Endothelial cell (in vitro differentiated cells): ENCODE measurements at places on chromosomes 2 and 18.

DNA sequence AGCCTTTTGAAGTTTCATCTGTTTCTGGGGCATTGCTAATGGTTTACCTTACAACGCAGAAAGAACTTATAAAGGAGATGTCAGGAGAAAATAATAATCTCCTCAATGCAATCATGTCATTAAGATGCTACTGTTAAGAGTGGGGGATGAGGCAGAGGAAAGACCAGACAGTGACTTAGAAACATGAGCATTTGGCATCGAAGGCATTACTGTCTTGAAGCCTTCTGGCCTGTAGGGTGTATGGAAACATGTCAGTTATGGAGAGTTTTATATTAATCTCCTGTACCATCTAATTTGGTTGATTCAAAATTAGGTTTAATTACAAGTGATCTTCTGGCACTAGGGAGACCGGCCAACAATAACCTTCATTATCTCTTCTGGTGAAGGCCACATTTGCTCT is 32.5 kb downstream of the CDC42EP3 start:
- H3K4me1 ChIP-seq: peaks cover 15% of the 10 kb centered on the region
- H3K36me3 ChIP-seq: peaks cover 23% of the 10 kb centered on the region
- H3K27ac ChIP-seq: no peak overlapping the region
- no peak for DNase-seq

DNA sequence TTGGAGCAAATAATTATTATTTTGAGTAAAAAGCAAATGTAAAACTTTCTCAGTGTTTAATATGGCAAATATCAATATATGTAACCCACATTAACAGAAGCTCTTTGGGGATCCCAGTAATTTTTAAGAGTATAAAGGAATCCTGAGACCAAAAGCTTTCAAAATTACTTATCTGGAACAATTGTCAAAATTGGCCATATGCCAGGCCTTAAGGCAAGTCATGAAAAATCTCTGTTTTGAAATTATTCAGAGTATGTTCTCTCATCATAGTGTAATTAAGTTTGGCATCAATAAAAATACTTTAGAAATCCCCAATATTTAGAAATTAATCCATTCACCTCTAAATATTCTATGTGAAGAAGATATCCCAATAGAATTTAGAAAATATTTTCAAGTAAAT is 225.3 kb upstream of the ARL4C start:
- H3K27ac ChIP-seq: no peak overlapping the region
- no peaks in the 10 kb centered on the region for H3K36me3 ChIP-seq
- DNase-seq: no peak
- H3K4me3 ChIP-seq: no peak overlapping the region
- H3K27me3 ChIP-seq: no peaks in the 10 kb centered on the region

- no peaks in the 10 kb centered on the region for H3K4me1 ChIP-seq
- no peak overlapping the region for H3K27ac ChIP-seq
- no peak overlapping the region for H3K4me3 ChIP-seq
- H3K36me3 ChIP-seq: no peaks in the 10 kb centered on the region
- no peaks in the 10 kb centered on the region for H3K27me3 ChIP-seq
These were observed 967.5 kb upstream of the PIK3C3 start for GRCh38 chr18:40987581-40987980.

- peaks cover 19% of the 10 kb centered on the region for H3K36me3 ChIP-seq
- peaks cover 32% of the 10 kb centered on the region for H3K4me1 ChIP-seq
These were observed 59.8 kb upstream of the CHRNA1 start for GRCh38 chr2:174824068-174824467.

DNA sequence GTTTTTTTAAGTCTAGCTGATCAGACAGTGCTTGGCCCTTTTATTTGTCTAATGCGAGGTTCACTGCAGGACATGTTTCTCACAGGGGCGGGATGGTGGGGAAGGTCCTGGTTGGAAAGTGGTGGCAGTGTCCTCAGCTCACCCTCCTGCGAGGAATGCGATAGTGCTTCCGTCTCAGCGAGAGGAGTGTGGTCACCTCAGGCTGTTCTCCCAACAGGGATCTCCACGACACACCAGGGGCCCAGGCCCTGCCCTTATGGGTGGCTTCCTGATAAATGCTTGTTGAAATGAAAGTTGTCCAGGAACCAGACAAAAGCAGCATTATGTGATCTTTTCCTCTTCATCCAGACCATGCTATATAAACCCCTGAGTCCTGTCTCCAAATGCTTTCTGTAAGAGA is 70.1 kb downstream of the BOLA3 start:
- H3K27ac ChIP-seq: no peak overlapping the region
- no peak overlapping the region for H3K4me3 ChIP-seq
- H3K36me3 ChIP-seq: peaks cover 27% of the 10 kb centered on the region
- DNase-seq: no peak
- peaks cover 3% of the 10 kb centered on the region for H3K4me1 ChIP-seq
